Activated effector memory CD4-positive, alpha-beta T cell treated with Interleukin-2 at 50 U/mL for 16 hours (primary cell): ENCODE measurements at places on chromosomes 5 and 9.

DNA sequence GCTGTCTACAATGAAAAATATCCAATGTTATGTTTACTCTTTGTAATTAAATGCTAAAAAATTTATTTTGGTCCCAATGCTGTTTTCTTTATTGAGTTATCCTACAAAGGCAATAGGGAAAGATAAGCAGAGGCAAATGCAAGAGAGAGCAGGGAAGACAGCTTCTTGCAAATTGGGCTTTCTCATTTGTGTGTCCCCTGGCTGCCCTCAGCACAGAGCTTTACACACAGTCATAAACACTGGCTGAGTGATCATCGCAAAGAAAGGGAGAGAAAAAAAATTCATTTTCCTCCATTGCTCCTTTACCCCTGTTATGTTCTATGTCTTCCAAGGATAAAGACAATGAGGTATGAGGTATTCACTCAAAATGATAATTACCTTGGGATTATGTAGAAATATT, 2.3 kb upstream of the TSSK1B start:
- DNase-seq: no peak

- no peak for DNase-seq
Measured at GRCh38 chr5:165723931-165724330, 2218.5 kb downstream of the MAT2B start.

DNA sequence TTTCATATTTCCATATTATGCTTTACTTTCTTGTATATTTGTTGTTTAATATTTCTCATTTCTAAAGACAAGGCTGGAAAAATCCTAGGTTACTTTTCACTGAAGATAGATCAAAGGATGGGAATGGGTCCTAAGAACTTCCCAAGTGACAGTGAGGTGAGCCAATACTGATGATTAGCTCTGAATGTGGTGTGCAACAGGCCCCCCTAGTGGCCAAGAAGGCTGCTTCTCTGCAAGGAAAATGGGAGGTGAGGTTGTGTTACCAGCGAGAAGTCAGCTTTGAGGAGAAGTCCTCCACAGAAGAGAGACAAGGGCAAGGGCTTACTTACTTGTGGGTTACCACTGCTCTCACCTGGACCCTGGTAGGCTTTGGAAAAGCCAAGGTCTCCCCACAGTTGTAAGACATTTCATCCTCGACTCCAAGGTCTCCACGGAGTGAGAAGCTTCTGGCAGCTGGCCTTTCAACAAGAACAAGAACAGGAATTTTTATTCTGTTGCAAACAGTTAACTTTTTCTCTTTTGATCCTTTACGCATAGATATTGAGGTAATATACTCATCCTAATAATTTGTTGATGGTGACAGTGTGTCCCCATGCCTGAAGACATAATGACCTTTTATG, 69.9 kb downstream of the MAMDC2 start:
- DNase-seq: no peak

GRCh38 chr5:178483620-178484019, 106.6 kb downstream of the COL23A1 start:
- peak; percentile 15 for DNase-seq

DNA sequence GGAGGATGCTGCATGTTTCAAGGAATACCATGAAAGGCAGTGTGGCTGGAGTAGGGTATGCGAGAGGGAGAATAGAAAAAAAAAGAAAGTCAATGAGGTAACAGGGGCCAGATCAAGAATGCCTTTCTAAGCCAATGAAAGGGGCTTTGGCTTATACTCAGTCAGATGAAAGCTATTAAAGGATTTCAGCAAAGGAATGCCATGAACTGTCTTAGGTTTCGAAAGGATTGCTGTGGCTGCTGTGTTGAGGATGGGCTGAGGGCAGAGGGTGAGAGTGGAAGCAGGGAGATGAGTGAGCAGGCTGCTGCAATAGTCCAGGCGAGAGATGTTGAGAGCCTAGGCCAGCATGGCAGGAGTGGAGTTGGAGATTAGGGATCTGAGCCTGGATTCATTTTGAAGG, 135.4 kb upstream of the CKMT2 start:
- no peak for DNase-seq

GRCh38 chr9:127651697-127652610, 39.9 kb downstream of the STXBP1 start:
- DNase-seq: no peak

DNA sequence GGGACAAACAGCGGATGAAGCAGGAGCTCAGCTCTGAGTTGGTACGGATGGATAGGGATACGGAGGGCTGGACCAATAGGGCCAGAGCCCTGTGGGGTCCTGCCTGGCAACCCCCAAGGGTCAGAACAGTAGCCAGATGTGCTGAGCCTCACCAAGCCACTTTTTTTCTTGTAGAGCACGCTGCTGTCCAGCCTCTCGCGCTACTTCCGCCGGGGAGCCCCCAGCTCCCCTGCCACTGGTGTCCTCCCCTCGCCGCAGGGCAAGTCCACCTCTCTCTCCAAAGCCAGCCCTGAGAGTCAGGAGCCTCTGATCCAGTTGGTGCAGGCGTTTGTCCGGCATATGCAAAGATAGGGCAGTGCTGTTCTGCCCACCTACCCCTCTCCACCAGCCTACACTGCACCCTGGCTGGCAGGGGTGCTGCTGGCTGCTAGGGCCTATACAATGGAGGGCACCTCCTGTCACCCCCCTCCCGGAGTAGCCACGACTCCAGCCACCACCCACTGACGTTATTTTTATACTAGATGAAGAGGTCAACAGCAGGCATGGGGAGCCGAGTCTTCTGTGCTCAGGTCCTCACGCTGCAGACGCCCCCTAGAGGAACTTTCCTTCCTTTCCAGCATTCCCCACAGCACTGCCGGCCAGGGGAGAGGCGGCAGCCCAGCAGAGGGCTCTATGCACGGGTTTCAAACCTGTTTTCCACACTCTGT, 21.6 kb downstream of the SH3GLB2 start:
- DNase-seq: peak; percentile 10

DNA sequence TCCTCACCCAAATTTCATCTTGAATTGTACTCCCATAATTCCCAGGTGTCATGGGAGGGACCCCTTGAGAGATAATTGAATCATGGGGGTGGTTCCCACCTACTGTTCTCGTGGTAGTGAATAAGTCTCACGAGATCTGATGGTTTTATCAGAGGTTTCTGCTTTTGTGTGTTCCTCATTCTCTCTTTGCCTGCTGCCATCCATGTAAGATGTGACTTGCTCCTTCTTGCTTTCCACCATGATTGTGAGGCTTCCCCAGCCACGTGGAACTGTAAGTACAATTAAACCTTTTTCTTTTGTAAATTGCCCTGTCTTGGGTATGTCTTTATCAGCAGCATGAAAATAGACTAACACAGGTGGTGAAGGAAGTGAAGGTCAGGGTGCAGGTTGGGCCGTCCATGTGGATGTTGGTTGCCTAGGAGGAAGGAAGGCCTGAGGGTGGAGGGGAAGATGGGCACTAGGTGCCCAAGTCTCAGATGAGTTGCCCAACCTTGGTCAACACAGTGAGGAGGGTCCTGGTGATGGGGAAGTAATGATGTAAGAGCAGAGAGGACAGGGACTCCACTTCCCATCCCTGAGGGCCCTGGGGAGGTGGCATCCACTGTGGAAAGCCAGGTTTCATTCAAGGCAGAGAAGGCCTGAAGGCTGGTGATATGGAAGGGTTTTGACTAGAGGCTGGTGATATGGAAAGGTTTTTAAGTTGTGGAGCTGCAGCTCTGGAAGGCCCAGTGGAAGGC, 92.6 kb downstream of the HSPA4 start:
- no peak for DNase-seq

GRCh38 chr9:88501086-88501485, 33.9 kb upstream of the NXNL2 start:
- DNase-seq: no peak

- no peak for DNase-seq
Measured at GRCh38 chr9:136754626-136755301, 3.3 kb downstream of the LCN8 start.

GRCh38 chr5:72531496-72532190, 24.4 kb upstream of the ZNF366 start:
- DNase-seq: no peak

DNA sequence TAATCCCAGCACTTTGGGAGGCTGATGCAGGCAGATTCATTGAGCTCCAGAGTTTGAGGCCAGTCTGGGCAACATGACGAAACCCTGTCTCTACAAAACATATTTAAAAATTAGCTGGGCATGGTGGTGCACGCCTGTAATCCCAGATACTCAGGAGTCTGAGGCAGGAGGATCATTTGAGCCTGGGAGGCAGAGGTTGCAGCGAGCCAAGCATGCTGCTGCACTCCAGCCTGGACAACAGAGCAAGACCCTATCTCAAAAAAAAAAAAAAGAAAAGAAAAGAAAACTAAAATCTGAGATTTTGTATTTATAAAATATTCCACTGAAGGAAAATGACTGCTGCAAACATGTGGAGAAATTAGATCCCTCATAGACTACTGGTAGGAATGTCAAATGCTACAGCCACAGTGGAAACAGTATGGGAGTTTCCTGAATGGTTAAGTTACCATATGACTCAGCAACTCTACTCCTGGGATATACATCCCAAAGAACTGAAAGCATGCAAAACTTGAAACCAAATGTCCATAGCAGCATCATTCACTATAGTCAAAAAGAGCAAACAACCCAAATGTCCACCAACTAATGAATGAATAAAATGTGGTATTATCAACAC, 106.1 kb downstream of the UBAP2 start:
- no peak for DNase-seq

GRCh38 chr9:133612816-133613215, 3.6 kb upstream of the FAM163B start:
- DNase-seq: no peak

DNA sequence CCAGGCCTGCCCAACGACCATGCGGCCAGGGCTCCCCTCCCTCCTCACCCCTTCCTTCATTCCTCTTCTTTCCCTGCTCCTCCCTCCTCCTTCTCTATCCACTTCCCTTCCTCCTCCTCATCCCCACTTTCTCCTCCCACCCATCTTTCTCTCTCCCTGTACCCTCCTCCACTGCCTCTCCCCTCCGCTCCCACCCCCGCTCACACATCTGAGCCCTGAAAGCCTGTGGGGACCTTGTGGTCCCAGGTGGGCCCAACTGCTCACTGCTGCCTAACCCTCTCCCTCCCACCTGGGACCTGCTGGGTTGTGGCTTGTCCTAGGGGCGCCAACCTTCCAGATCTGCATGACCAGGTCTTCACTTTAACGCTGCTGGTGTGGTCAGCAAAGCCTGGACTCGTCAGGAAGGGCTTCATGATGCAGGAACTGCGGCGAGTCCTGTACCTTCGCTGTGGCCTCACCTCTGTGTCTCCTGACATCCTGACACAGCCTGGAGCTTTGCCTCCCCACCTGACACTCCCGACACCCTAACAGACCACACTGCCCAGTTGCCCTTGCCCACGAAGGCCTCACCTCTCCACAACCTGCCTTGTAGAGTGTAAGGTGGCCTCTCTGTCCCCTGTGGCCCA, 34.6 kb downstream of the C5orf15 start:
- DNase-seq: no peak

DNA sequence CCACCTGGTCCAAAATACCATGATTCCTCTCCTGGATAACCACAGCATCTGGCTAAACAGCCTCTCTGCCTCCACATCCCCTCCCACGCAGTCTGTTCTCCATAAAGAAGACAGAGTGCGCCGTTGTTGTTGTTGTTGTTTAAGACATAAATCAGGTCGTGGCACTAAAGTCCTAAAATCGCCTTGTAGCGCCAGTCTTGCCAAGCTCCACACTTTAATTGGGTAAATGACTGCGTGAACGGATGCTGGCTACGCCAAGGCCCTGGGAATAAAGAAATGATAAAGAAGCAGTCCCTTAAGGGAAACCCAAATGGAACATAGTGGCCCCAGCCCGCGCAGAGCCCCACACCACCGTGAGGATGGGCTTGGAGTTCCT, 364 bp upstream of the SFXN1 start:
- DNase-seq: no peak

DNA sequence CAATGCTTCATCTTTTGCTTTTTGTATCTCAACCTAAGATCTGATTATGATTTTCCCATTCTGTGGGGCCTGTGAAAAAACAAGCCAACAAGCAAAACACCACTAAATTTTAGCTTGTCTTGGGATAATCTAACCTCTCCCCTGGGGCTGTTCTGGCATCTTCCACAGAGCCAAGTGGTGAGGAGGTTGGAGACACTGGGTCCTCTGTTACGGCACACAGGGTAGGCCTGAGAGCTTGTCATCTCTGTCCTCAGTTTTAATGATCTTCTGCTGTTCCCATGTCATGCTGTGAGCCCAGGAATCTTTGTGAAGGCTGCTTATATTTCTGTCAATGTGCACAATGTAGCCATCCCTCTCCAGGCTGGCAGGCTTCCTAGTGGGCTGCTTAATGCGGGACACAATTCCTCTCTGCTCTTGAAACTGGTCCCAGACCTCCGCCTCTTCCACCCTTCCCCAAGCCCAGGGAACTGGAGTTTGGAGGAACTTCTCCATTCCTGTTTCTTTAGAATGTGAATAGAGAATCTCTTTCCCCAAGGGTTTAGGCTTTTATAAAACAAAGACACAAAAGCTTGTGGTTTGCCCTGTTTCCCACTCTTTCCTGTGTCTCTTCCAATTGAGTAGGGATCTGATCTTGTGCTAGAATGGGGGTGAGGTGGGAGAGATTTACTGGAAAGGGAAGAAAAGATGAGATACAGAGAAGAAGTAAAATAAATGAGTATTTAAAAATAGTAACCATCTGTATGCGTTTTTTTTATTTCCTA, 30.9 kb upstream of the SEMA6A start:
- no peak for DNase-seq

DNA sequence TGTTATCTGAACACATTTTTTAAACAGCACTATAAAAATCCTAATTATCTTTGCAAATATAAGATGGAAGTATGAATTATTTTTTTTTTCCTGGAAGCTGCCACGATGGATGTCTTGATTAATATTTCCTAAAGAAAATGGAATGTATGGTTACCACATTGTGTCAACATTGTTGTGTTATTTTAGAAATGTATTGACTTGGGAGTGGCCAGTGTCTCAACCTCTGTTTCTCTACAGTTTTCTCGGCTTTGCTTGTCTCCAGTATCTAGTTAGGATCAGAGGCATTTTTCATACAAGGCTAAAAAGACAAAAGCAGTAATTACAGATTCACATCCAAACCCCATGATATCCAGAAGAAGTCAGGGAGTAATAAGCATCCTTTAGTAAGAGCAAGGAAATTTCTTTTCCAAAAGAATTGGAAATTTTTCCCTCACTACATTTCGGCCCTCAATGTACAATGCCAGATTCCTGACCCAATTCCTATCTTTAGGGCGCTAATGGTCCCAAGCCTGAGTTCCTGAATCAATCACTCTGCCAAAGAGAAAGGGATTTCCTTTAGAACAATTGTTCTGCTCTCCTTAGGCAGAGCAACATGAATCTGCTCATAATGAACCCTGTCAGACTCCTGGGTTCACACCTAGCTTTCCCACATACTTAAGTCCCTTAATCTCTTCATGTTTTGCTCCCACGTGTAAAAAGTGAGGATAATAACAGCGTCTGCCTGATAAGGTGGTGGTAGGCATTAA, 111.7 kb downstream of the EDIL3 start:
- no peak for DNase-seq
